Glutamatergic neuron (in vitro differentiated cells): ENCODE measurements at places on chromosomes 7 and 10. TPM values are rescaled to one million over a fixed set of nuclear protein-coding genes. Genes with fewer than 3 reads are reported as not detected.

DNA sequence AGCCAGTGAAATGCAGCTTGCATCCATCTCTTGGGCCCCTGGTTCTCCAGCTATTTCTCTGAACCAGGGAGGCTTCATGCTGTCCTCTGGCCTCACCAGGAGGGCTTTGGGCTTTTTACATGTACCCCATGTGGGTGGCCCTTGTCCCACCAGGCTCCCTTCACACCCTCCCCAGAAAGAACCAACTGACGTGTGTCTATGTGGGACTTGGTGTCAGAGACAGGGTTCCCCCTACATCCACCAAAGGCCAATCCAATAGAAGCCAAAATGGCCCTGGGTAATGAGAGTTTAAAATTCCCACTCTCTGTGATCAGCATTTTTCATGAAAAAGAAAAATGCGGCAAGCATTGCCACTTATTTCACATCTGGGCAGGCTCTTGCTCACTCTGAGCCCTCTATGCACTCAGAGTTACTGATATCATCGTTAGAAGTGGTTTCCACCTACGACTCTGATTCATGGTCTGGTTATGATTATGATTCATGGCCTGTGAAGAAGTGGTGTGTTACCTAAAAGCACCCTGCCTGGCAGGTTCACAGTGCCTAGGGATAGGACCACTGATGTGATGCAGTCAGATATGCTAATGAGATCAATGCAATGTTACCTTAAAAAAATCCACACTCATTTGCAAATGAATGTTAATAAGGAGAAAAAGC is 133.5 kb downstream of the BUB3 start:
- no peak for DNase-seq

GRCh38 chr7:30285067-30285535 is 704 bp downstream of the ZNRF2 start:
- peak; percentile 47 for DNase-seq

Gene CEP41
- total RNA-seq: 34.7 TPM

DNA sequence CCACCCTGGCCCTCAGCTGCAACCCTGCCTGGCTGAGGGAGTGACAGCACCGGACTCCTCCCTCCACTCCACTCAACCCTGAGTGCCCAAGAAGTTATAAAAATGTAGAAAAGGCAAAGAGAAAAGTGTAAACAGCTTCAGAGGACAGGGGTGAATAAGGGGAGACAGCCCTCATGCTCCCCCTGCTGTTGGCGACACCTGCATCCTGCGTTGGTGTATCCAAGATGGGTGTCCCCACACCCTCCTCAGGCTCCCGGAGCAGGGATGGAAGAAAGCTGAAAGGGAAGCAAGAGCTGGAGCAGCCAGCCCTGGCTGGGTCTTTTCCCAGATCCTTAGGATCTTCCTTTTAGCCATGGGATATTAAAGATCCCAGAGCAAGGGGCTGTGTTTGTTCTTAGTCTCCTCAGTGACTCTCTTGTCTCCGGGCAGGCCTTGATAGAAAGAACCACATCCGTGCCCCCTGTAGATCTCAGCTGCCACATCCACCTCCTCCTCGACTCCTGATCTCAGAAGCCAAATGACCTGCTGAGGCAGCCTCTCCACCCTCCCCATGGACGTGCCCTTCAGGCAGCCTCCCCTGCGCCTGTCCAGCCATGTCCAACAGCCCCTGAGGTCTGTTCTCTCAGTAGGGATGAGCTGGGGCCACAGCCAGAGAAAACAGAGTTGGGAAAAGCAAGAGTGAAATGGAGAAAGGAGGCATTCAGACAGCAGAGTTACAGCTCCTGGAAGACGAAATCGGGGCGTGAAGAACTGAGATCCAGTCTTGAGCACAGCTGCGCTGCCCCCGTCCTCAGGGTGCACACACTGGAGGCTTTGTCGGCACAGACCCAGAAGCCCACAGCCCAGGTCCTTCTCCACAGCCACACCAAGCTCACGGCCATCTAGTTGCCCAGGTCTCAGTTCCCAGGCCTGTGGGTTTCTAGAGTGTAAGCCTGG is 6.8 kb downstream of the FAM131B start:
- no peak for DNase-seq

Gene OAT
- total RNA-seq: 49.2 TPM

GRCh38 chr10:52571018-52571417 is 201.6 kb downstream of the MBL2 start:
- DNase-seq: no peak

Gene SFTPA1
- total RNA-seq: not detected

Gene IFIT3
- total RNA-seq: not detected

DNA sequence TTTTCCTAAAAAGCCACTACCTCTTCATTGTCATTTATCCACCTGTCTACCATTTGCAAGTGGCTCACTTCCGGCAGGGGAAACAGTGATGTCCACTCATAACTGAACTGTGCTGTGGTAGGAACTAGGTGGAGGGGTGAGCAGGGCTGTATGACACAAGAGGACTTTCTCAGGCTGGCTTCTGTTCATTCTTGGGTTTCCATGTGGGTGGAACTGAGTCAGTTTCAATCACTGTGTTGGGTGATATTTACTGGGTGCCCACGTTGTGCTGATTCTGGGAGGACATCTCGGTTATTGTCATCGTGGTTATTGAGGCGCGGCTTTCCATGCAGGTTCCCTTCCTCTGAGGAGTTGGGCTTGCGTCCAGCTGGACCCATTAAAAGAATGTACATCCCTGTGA is 38.8 kb downstream of the RAMP3 start:
- no peak for DNase-seq

GRCh38 chr7:144513334-144513733 is 109.8 kb upstream of the NOBOX start:
- no peak for DNase-seq

DNA sequence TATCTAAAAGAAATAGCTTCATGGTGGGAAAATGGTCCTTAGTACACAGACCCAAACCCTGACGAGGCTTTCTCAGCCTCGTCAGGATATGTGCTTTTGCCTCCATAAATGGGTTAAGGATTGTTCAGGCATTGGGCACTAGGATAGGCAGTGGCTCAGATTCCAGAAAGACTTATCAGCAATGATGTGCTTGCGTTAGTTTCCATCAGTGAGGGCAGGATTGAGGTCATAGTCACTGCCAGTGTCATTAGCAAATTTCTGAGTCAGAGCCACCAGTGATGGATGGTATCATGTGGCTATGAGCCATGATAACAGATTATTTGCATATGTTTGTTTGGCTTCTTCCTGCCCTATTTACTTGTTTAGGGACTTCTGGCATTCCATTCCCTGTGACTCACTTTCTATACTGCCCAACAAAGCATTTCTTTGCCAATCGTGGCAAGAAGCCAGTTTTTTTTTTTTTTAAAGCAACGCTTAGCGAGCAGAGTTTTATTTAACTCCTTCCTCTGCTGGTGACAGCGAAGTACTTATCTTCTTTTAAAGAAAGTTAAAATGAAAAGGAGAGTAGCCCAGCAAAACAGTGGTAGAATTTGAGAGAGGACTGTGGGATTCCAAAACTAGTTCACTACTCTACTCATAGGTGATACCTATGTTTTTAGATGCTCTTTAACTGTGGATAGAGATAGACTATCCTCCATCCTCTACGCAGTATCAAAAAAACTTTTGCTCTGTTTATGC is 44.4 kb downstream of the MYPN start:
- DNase-seq: no peak

DNA sequence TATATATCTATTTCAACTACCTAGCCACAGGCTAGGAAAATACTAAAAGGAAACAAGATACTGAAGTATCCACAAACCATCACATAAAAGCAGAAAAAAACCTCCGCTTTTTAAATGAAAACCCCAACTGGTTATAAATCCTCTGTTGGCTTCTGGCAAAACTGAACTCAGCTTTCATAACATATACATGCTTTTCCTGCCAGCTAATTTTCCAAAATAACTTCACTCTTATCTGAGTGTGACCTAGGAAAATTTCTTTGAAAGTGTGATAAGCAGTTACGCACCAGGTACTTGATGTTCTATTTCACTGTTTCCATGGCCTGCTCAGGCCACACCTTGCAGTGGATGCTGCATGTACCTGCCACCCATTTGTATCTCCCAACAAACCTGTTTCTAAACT is 11.8 kb downstream of the FAM3C start:
- DNase-seq: no peak

- no peak for DNase-seq
These were observed 23.4 kb downstream of the SMURF1 start for GRCh38 chr7:99120501-99120900.

- peak; percentile 63 for DNase-seq
These were observed 490 bp downstream of the CADPS2 start for GRCh38 chr7:122885583-122886356.

DNA sequence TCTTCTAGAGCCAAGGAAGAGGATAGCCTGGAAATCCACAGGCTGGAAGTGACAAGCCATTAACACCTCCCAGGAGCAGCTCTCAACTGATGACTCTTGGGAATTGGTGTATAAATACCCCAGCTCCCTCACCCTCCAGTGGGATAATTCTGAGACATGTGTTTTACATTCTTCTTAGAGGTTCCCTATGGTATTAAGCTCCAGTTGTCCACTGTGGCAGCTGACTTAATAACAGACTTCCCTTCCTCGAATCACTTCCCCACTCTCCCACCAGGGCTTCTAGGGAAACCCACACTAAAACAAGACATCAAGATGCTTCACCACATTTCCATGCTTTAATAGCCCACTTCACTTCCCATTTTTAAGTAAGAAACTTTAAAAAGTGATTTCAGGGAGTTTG is 47.2 kb downstream of the FAM107B start:
- no peak for DNase-seq

DNA sequence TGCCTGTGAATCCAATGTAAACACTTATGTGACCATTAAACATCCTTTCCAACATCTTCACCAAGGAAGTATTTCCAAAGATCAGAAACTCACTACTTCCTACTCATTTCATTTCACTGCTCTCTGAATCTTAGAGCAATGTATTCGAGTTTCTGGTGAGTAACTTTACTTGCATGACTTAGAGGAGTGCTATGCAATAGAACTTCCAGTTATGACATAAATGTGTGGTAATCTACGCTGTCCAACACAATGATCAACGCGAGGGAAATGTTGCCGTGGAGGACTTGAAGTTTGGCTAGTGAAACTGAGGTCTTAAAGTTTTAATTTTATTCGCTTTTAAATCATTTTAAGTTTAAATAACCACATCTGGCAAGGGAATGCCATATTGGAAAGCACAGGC is 1326.3 kb downstream of the XPNPEP1 start:
- DNase-seq: no peak

Gene POMZP3
- 29.5 TPM for total RNA-seq

GRCh38 chr7:24835643-24836042 is 78.4 kb upstream of the GSDME start:
- DNase-seq: no peak

GRCh38 chr7:11605749-11606148 is 226.2 kb downstream of the THSD7A start:
- DNase-seq: no peak

GRCh38 chr7:43204081-43204480 is 91.6 kb downstream of the HECW1 start:
- no peak for DNase-seq

Gene AASS
- 37.0 TPM for total RNA-seq

GRCh38 chr10:67127441-67127840 is 201.6 kb downstream of the LRRTM3 start:
- DNase-seq: no peak

Gene TMEM176B
- 0.44 TPM for total RNA-seq

DNA sequence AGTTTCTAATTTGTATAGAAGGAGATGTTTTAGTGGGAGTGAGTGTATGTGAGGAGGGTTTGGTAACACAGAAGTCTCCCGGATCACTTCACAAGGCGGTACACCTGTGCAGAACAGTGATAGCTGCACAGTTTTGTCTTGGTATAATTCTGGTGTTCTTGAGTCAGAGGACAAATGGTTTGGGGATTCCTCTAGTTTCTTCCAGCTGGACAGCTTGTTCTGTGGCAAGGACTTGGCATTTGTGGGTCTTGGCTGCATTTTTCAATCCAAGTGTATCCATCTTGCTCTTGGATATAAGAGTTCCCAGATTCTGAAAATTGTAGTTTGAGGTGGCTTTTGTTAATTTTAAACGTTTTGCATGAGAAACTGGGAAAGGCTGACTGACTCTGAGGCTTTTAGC is 135.7 kb downstream of the AHR start:
- no peak for DNase-seq

GRCh38 chr7:83053965-83054364 is 108.7 kb downstream of the PCLO start:
- DNase-seq: no peak

Gene GSDME
- 12.7 TPM for total RNA-seq

DNA sequence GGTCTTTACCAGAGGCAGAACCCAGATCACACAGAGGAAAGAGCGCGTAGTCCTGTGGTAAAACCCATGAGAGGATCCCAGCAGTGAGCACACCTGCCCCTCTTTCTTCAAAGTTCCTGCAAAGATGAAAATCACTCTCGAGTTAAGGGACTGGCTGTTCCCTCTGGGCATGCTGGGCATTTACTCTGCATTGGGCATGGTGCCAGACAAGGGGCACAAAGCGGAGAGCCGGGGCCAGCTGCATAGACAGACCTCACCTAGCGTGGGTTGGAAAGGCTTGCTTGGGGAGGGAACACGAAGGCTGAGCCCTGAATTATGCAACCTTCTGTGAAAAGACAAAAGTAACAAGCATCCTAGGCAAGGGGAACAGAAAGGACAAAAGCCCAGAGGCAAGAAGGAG is 120.0 kb upstream of the TCERG1L start:
- no peak for DNase-seq

DNA sequence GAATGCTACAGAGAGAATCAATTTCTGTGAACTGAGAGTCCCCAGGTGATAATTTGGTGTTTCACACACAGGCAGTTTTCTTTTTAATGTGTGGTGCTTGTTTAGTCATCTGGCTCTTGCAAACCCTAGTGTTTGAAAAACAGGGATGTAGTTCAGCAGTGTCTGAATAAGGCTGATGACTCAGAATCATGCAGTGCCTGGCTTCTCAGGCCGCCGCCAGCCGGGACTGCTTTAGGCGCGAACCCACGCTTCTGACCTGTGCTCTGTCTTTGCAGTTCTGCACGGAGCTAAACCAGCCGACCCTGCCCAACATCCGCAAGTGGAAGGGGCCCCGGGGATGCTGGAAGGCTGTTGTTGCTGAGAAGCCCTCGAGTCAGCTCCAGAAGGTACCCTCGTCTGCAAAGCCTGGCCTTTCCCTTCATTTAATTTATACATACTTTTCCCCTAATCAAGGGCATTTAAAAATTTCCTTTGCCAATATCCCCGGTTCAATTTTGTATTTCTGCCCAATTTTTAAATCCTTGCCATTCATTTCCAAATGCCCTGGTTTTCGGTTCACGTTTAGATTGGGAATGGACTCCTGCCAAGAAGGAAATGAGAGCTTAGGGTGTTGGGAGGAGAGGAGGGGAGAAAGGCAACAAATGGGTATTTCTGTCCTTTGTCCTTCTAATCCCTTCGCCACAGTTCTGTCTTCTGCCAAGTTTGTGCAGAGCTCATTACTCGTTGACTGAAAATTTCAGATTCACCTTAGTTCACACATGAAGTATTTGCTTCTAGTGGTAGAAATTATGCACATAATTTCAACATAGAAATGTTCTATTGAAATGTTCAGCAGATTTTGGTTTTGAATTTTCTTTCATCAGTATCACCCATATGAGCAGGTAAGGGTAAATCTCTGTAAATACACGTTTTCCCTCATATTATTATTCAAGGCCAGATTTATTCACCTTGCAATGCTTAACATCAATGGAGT is 108.5 kb upstream of the ANLN start:
- peak; percentile 55 for DNase-seq

- no peak for DNase-seq
These were observed 254.7 kb upstream of the PTER start for GRCh38 chr10:16182144-16182543.

Gene PLXDC2
- 3.9 TPM for total RNA-seq
